ENCODE measurements at places on chromosomes 3 and 15.

DNA sequence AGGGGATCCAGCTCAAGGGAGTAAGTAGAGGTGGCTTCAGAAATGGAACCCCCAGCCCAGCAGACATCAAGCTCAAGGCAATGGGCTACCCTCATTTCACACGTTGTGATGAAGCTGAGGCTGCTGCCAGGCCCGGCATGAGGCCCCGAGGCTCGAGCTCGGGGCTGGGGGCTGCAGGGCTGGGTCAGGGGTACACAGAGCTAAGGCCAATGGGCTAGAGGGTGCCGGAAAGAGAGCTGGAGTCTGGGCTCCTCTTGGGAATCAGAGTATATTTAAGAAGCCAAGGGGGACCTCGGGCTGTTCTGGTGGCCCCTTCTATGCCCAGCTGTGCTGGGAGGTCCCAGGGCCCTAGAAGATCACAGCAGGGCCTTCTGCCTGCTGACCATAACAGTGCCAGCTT lies 7.4 kb downstream of the PRSS50 start:
- DNase-seq = no peak

DNA sequence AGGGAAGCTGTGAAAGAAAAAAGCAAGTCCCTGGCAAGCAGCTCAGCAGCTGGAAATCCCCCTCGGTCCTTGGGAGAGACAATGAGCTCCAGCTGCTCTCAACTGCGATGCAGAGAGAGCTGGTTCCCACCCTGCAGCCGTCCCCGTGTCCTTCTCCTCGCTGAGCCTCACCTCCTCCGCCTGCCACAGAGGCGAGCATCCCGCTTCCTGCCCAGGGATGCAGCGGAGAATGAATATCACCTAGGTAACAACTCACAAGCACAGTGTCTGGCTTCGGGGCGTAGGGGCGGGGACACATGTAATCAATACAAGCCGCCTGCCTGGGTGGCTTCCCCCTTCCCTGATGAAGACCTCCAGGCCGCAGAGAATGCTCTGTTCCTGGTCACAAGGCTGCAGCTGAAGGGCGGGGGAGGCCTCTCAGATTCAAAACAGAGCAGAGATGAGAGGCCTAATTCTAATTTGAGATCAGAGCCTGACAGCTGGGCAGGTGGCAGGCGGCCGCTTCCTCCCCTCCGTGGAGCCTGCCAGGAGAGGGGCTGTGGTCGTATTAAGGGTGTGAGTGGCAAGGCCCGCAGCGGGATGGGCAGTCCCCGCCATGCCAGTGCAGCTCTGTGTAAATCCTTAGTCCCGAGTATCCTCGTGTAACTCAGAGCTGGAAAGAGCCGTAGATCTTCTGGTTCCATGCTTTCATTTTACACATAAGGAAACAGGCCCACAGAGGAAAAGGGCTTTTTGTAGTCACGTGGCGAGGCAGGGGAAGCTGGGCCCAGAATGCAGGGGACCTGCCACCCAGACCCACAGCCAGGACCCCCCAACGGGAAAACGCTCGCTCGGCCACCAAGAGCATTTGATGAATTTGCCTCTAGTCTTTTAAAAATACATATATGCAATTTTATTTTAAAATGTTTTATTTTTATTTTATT lies 24.3 kb downstream of the ZDHHC19 start:
- DNase-seq = no peak

DNA sequence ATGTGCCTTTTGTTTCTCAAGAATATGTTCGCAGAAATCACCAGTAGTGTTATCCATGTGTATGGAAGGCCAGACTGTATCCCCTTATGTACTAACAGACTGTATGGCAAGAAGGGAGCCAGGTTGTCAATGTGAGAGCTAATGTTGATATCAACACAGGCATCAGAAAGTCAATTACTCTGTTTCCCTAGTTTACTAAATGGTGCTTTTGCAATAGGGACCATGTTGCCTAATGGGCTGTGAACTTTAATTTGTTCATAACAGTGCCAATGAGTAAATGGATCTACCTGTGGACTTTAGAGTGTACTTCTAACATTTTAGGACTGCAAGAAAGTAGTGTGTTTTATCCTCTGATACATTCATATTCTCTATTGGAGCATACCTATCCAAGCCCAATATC lies 431.8 kb upstream of the TPRG1 start:
- no peak for DNase-seq

- DNase-seq = no peak
Observed at GRCh38 chr3:131338948-131339640, 42.5 kb upstream of the NUDT16 start.
